Colonic mucosa (tissue), 4 donors: ENCODE measurements at places on chromosomes 12 and 14. TPM values are rescaled to one million over a fixed set of nuclear protein-coding genes. Genes with fewer than 3 reads are reported as not detected.
A peak's percentile ranks its signal among the peaks of the same experiment; 100 is the strongest.

GRCh38 chr12:56636675-56637540 lies 6.8 kb upstream of the BAZ2A start:
- DNase-seq: peak; percentile 100

- DNase-seq: no peak
Measured at GRCh38 chr12:4134448-4135263, 138.9 kb upstream of the CCND2 start.

EIF2S3B gene
- total RNA-seq: 0.77 TPM

E2F7 gene
- total RNA-seq: 2.4 TPM

DENR gene
- 37.8 TPM for total RNA-seq

PLCZ1 gene
- total RNA-seq: not detected

CTSG gene
- total RNA-seq: 5.4 TPM

MAP1LC3B2 gene
- 0.93 TPM for total RNA-seq

DNA sequence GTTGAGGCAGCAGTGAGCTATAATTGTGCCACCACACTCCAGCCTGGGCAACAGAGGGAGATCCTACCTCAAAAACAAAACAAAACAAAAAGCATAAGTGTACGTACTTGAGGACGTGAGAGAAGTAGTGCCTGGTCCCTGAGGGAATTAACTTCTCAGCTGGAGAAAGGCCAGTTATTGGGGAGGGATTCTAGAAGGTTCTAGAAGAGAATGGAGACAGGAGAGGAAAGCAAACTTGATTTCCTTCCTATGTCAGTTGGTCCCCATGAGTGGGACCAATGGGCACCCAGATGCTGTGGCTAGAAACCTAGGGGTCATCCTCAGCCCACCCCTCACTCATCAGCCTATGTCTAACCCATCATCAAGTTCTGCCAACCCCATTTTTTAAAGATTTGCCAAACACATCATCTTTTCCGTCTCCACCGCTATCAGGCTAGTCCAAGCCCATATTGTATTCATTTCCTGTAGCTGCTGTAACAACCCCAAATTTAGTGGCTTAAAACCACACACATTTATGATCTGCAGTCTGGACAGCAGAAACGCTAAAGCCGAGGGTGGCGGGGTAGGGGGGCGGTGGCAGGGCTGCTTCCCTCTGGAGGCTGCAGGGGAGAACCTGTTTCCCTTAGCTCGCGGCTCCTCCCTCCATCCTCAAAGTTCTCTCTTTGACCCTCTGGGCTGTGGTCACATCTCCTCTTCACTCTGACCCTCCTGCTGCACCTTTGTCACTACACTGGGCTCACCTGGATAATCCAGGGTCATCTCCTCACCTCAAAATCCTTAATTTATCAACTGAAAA lies 7.2 kb upstream of the RBM19 start:
- no peak for DNase-seq

GRCh38 chr12:121649819-121650353 lies 19.6 kb downstream of the MORN3 start:
- DNase-seq: no peak

- peak; percentile 30 for DNase-seq
Measured at GRCh38 chr12:54932691-54933090, 51.9 kb downstream of the TESPA1 start.

HOXC6 gene
- total RNA-seq: 0.15 TPM

CD27 gene
- total RNA-seq: 2.4 TPM

GRCh38 chr12:3084742-3085141 lies 7.6 kb downstream of the TSPAN9 start:
- DNase-seq: no peak

ADAMTS20 gene
- not detected for total RNA-seq

OTOGL gene
- 0.08 TPM for total RNA-seq

FZD10 gene
- 0.21 TPM for total RNA-seq

- no peak for DNase-seq
Measured at GRCh38 chr12:112607427-112607826, 184.1 kb upstream of the RPH3A start.

DNA sequence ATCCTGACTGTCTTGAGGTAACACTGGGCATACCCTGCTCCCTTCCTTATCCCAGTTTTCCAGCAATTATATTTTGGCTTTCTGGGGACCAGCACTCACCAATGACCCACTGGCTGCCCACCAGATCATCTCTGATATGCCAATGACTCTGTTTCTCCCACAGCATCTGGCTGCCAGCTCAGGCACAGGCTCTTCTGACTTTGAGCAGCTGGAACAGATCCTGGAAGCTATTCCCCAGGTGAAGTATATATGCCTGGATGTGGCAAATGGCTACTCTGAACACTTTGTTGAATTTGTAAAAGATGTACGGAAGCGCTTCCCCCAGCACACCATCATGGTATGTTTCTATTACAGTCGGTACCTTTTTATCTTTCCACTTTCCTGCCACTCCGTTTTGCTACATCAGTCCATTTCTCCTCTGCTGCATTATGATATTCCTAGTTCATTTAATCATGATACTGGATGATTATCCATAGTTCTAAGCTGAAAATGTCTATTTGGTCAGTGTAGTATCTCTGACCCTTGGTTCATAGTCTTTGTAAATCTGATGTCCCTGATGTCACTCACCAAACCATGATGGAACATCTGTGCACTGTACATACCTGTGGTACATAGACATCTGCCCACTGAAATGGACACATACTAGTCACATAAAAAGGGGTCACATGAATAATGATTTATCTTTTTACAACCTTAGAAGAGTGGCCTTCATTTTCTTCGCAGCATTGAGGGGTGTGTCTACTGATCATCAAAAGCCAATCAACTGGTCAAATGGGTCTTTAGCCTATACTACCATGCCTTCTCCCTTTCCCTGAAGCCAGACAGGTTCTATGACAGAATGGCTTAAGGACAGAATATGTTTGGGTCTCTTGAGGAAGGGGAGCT lies 3.3 kb downstream of the GMPR2 start:
- no peak for DNase-seq
